ENCODE measurements at places on chromosomes 2 and 18.
A peak's percentile ranks its signal among the peaks of the same experiment; 100 is the strongest.

DNA sequence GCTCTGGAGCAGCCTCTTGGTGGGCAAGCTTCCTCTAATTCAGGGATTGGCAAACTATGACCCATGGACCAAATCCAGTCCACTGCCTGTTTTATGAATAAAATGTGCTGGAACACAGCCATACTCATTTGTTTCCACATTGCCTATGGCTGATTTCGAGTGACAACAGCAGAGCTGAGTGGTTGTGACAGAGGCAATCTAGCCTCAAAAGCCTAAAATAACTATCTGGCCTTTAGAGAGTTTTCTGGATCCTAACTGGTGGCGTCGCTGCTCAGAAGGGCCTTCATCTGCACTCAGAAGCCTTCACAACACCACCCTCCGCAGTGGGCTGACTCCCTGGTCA is 147.1 kb downstream of the CCBE1 start:
- DNase-seq: no peak

GRCh38 chr2:233358947-233359346 is 4.7 kb downstream of the DGKD start:
- DNase-seq: no peak

DNA sequence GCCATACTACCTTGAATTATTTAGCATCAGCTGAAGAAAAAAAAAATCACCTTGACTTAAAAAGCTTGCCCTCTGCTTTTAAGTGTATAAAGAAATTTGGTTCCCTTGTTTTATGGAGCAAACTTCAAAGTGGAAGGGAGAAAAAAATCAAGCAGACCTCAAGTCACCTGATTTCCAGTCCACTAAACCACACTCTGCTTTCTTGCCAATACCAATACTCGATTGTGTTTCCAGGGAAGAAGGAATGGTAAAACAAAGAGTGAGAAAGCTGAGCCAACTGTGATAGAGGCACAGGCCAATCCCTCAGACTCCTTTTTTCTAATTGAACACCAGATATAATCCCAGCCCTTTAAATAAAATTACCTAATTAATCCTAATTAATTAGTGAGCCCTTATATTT is 587.3 kb downstream of the ARHGAP15 start:
- DNase-seq: no peak

GRCh38 chr2:27461118-27461517 is 18.9 kb downstream of the KRTCAP3 start:
- no peak for DNase-seq

DNA sequence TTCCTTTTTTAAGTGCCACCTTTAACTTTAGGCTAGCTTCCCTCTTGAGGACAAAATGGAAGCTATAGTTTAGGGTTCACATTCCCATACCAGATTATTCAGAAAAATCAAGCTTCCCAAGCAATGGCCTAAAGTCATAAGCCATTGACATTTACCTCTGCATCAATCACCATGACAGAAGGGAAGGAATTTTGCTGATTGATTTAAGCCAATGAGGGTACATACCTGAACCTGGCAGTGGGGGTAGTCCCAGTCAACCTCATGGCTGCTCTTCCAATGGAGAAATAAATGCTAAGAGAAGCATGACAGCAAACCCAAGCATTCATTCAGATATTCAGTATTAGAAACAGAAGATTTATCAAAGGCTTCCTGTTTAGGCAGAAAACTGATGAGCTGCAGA is 128.4 kb upstream of the CREB1 start:
- no peak for DNase-seq

DNA sequence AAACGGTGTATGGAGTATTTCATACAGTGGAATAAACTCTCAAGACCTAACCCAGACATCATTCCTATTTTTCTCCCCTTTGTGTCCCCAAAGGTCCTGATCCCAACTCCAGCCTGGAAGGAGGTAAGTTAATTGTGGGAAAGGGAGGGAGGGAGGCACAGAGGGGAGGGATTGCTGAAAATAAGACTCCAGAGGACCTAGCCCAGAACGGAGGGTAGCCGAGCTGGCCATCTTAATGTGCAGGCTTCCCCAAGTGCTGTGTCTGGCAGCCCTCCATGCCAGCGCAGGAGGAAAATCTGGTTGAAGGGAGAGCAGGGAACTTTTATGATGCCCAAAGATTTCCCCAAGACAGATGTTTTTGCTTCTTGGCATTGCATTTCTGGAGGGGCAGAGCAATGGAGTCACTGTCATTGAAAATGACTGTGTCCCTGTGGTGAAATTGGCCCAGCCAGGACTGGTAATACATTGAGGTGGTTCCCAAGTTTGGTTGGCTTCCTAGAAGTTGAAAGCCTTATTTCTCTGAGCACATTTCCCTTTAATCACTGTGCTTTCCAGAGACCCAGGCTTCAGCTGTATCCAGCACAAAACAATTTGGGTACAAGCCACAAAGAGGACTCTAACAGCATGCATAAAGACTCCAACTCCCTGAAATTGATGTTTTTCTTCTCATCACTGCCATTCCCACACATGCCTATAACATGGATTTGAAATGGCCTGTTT is 202.7 kb downstream of the AGPS start:
- DNase-seq: no peak

GRCh38 chr2:34123996-34124785 is 525.1 kb upstream of the FAM98A start:
- no peak for DNase-seq

GRCh38 chr2:62868947-62869346 is 163.4 kb downstream of the EHBP1 start:
- no peak for DNase-seq

GRCh38 chr2:105868060-105868459 is 123.3 kb downstream of the NCK2 start:
- DNase-seq: no peak

DNA sequence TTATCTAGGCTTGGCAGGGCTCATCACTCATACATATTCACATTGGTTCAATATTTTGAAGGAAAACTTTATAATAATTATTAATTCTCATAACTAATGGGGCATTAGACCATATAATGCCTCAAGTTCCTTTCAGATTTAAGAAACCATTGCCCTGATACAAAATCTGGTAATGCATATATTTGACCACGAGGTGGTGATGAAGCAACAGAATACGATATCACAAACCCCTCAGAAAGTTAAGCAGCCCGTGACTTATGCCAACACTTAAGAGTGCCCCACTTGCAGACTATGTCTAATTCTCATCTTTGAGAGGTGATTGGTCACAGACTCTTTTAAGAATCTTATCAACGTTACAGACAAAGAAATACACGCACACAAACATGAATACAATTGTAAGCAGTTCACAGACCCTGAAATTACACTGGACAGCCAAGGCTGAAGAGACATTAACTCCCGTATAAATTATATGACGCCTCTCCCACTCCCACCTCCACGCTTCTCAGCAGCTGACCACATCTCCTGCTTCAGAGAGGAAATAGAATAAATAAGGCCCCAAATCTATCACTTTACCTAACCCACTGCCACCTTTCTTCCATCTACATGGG is 20.7 kb upstream of the DNAH6 start:
- DNase-seq: peak; percentile 51

GRCh38 chr2:133848111-133848649 is 279.9 kb upstream of the NCKAP5 start:
- no peak for DNase-seq

- no peak for DNase-seq
These were observed 93.8 kb downstream of the MBD2 start for GRCh38 chr18:54130631-54131030.

- DNase-seq: no peak
These were observed 204.4 kb downstream of the MCFD2 start for GRCh38 chr2:46711156-46711555.

GRCh38 chr2:54531558-54531957 is 75.4 kb downstream of the SPTBN1 start:
- DNase-seq: no peak

- no peak for DNase-seq
These were observed 171.9 kb downstream of the ARHGAP28 start for GRCh38 chr18:6901286-6901926.

GRCh38 chr18:75139226-75139911 is 69.6 kb downstream of the PTGR3 start:
- DNase-seq: no peak

GRCh38 chr2:128451084-128452023 is 132.7 kb upstream of the HS6ST1 start:
- no peak for DNase-seq

DNA sequence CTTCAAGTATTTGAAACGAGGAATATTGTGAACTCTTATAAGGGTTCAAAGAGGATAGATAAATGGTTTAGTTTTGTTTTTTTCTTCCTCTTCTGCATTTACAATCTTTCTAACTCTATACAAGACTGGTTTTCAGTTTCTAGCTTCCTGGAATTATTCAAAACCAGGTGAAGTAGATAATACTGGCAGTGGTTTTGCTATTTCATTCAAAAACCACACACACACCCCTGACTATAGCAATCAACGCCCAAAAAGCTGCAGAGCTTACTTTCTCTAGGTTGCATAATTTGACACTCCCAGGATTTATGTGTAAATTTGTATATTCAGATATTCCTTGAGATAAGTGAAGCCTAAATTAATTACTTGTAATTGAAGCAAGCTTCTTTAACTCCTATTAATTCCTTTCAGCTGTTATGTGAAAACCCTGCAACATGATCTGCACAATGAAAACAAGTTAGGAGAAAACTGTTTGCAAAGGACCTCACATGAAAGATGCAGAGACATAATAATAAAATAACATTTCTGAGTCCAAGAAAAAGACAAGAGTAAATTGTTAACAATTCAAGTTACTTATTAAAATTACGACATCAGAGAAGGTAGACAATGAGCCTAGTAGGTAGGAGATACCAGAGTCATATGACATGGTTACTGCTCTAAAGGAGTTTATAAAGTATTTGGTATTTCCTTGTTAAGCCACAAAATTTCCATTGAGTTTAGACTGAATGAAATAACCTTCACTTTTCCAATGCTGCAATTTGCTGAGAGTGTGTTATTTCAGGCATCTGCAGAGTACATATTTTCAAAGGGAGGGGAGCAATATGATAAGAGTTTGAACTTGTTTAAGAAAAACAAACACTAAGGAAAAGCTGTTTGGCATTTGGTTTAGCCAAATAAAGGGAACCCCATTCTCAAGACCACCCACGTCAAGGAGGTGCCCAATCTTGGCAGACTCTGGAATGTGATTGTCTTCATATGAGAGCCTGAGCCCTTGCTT is 1.6 kb upstream of the NFE2L2 start:
- peak; percentile 27 for DNase-seq

- no peak for DNase-seq
These were observed 64.0 kb upstream of the SMAD7 start for GRCh38 chr18:49014605-49015267.

- no peak for DNase-seq
These were observed 1257.4 kb upstream of the ZEB2 start for GRCh38 chr2:145777297-145777696.

DNA sequence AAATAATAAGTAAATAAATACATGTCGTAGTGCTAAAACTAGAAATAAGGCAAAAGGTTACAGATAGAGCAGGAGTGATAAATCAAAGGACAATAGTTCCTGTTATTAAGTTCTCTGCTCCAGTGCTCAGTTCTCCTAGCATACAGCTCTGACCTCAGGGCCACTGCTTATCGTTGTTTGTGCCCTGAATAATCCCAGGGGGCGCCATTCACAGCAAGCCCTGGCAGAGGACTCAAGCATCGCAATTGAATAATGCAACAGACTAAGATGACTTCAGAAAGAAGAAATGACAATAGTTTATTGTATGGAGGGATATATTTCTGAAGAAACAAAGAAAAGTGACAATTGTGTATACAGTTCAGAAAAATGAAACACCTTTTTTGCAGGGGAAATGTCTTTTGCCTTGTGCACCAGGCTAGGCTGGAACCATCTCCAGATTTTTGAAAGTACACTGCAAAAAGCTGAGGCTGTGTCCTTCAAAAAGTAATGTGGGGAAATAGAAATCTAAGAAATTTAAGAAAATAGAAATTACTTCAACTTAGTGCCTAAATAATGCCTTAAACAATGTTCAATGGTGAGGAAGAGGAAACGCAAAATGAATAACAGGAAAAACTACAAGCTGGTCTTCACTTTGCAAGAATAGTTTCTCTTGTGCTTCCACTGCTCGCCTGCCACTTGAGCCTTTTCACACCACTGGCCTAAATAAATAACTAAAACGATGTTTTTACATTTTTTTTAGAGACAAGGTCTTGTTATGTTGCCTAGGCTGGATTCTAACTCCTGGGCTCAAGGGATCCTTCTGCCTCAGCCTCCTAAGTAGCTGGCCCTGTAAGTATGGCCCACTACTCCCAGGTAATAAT is 19.0 kb upstream of the CCNYL1 start:
- peak; percentile 40 for DNase-seq

GRCh38 chr2:181177376-181177775 is 197.0 kb downstream of the UBE2E3 start:
- no peak for DNase-seq

DNA sequence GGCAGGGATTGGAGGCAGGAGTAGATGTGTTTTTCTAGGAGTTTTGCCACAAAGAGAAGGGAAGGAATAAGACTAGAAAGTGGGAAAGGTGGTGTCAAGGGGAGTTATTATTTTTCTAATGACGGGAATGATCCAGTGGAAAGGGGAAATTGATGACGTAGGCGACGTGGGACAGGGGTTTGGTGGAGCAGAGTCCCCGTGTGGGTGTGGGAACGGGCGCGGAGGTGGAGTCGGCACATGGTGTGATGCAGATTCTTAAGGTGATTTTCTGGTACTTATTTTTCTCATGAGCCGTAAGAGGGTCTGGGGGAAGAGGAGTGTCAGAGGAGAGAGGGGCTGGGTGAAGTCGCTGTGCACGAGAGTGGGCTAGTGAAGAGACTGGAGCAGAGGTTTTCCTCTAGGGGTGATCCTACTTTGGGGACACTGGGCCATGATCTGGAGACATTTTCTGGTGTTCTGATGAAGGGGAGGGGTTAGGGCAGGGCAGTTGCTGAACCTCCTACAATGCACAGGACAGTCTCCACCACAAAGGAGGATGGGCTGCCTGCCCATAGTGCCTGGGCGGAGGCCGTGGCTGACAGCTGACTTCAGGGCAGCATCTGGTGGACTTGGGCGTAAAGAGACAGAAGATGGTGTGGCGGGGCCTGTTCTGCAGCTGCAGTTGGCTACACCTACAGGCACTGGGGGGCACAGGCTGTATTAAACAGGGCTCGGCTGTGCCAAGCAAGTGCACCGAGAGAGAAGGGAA is 30.0 kb downstream of the TRAF3IP1 start:
- DNase-seq: no peak

GRCh38 chr2:69493268-69493667 is 56.0 kb upstream of the NFU1 start:
- no peak for DNase-seq

DNA sequence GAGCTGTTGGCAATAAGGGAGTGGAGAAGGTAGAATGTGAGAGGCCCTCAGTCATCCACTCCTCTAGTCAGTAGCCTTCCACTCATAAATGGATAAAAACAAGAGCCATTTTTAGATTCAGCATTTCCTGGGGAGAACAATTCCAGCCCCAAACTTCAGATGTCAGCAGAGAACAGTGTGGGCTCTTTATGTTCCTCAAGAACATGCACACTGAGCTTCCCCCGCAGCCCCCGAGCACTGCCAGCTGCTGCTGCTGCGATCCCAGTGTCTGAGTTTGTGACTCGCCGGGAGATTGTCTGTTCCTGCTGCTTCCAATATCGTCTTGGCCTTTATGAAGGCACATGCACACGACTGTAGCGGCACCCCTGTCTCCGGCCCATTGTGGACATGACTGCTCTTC is 143.7 kb upstream of the CTNNA2 start:
- no peak for DNase-seq

GRCh38 chr2:207137596-207138337 is 28.0 kb downstream of the KLF7 start:
- no peak for DNase-seq

- DNase-seq: no peak
These were observed 32.5 kb downstream of the KCTD1 start for GRCh38 chr18:26515643-26516487.

All from GM20000 (cell line).